ENCODE measurements at places on chromosomes 3 and 15.

DNA sequence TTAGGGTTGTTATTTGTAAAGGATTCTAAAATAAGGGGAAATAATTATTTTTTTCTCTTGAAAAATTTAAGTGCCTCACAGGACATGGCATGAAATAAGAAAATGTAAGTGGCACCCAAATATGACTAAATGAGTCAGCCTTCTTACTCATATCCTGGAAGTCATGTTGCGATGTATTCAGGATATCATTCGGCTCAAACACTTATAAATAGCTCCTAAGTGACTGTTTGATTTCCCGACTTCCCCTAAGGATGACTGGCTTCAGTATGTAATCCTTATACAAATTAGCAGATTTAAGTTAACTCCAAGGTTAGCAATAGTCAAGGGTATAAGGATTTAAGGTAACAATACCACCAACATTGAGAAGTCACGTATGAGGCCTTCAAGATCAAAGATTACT, 57.3 kb upstream of the OSTN start:
- peak; percentile 61 for DNase-seq

DNA sequence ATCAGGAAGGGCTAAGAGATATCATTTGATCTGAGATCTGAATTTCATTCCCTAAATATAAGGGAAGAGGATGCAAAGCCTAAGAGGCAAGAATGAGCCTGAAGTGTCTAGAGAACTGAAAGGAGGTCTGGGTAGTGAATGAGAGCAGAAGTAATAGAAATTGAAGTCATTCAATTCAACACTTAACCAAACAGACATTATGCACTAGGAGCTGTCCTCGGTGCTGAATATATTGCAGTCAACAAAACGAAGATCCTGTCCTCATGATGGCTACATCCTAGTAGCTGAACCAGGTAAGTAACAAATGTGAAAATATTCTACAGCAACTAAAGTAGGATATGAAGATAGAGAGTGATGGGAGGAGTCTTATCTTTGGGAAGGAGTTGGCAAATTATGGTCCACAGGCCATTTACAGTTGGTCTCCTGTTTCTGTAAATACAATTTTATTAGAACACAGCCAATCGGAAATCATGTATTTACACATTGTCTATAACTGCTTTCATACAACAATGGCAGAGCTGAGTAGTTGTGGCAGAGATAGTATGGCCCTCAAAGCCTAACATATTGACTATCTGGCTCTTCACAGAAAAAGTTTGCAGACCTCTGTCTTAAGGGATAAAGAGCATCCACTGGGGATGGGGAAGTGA, 192.9 kb upstream of the CADPS start:
- peak; percentile 16 for DNase-seq

GRCh38 chr15:52362497-52362896, 66.9 kb upstream of the MYO5C start:
- DNase-seq, result peak; percentile 79

DNA sequence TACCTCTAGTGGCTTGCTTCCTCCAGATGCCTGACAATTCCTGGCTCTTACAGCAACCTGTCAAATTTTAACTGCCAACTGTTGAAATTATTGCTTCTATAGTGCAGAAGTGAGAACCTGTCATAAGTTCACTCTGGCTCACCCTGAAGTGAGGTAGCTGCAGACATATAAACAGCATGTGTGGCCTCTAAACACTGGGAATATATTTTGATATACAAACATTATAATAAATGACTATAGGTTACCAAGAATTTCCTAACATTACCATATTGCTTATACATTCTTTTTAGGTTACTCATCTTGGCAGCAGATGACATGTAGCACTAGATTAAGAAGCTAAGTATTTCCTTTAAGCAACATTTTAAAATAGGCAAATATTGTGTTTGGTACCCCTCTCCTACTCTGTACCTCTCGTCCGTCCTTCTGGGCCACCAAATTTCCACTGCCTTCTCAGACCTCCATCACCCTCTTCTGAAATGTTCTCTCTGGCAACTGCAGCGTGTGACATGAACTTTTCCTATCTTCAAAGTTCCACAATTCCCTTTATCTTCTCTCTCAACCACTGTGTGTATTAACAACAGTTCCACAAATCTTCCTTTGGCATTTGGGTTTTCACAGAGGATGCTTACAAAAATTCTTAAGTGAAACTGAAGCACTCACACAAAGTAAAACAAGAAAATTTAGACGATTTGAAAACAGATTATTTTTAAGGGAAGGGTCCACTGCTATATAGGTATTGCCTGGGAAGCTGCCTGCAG, 15.3 kb upstream of the XXYLT1 start:
- DNase-seq, result no peak

- DNase-seq, result no peak
Observed at GRCh38 chr3:150096700-150097587, 126.2 kb upstream of the PFN2 start.

- no peak for DNase-seq
Observed at GRCh38 chr3:192332386-192333291, 394.7 kb downstream of the FGF12 start.

DNA sequence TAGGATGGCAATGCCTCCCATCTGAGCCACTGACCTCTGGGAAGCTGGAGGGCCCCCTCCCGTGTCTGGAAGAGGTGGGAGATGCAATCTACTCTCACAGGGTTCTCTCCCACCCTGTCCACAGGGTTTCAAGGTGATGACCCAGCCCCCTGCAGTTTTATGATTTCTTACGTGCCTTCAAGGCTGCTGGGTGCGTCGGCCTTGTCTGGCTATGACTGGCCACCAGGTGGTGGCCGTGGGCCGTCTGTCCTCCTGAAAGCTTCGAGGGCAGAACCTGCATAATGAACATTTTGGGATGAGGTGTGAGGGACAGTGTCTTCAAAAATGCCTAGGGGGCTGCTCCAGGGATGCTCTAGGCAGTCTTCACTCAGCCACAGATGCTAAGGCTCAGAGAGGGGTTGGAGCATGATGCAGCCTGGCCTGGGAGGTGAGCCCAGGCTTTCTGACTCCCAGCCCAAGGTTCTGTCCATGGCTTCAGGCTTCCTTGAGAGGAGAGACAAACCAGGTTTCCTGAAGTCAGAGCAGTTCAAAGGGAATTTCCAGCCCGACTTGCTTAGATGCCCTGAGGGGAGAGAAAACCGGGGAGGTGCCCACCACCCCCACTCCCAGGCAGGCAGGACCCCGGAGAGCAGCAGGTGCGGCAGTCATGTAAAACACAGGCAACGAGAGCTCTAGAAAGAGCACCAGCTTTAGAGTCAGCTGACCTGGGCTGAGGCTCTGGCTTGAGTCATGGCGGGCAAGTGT, 18.7 kb downstream of the ISG20 start:
- DNase-seq, result peak; percentile 87

DNA sequence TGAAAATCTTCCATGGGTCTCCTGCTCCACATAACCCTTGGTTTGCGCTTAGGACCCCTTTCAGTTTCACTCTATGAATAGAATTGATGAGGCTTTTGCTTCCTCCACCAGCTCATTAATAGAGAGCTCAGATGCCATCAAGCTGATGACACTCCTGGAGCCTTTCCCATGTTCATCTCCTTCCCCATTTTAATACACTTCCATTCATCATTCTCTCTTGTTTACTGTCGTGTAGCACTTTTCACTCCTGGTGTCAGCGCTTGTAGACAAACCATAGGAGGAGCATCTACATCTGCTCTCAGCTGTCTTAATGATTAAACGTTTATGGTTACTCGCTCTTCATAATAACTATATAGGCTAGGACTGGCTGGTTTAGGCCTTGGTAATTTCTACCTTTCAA, 363.5 kb downstream of the EPHB1 start:
- no peak for DNase-seq

GRCh38 chr3:73674280-73674679, 49.5 kb upstream of the PDZRN3 start:
- no peak for DNase-seq

DNA sequence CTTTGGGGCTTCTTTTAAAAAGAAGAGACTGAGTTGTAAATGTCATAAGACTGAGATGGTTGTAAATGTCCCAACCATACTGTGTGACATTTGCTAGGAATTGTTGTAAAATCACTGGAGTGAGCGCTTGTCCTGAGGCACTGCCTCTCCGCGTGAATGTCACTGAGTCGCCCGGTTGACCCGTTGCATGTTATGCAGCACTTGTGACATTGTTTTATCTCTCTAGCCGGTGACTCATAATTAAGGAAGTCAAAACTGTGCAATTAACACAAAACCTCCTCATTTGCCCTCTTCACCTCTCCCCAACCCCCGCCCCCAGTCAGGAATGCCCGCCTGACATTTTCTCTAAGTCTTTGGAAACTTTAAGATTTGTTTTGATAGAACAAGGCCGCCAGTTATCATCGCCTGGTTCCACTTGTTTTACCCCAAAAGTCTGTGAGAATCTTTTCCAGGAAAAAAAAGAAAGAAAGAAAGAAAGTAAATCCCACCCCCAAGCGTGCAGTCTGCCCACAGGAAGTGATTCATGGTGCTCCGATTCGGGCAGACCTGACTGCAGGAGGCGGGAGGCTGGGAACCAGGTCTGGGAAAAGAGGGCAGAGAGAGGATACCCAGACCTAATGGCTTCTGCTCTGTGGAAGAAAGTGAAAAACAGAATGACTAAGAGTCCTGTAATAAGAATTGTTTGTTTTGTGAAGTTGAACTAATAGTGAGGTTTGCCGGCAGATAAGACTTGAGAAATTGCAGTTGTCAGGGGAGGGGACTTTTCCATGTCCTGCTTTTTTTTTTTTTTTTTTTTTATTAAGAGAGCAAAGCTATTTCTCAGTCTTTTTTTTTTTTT, 84.8 kb downstream of the SMAD3 start:
- DNase-seq, result peak; percentile 84

DNA sequence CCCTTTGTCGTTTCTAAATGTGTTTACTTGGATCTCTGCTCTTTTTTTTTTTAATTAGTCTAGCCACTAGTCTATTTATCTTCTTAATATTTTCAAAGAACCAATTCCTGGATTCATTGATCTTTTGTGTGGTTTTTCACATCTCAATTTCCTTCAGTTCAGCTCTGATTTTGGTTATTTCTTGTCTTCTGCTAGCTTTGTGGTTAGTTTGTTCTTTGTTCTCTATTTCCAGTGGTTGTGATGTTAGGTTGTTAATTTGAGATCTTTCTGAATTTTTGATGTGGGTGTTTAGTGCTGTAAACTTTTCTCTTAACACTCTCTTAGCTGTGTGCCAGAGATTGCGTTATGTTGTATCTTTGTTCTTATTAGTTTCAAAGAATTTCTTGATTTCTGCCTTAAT, 446.1 kb downstream of the CNTN4 start:
- DNase-seq, result no peak

GRCh38 chr3:81013360-81013759, 748.1 kb downstream of the GBE1 start:
- no peak for DNase-seq

GRCh38 chr3:196915375-196915774, 27.0 kb downstream of the NCBP2 start:
- DNase-seq, result no peak

DNA sequence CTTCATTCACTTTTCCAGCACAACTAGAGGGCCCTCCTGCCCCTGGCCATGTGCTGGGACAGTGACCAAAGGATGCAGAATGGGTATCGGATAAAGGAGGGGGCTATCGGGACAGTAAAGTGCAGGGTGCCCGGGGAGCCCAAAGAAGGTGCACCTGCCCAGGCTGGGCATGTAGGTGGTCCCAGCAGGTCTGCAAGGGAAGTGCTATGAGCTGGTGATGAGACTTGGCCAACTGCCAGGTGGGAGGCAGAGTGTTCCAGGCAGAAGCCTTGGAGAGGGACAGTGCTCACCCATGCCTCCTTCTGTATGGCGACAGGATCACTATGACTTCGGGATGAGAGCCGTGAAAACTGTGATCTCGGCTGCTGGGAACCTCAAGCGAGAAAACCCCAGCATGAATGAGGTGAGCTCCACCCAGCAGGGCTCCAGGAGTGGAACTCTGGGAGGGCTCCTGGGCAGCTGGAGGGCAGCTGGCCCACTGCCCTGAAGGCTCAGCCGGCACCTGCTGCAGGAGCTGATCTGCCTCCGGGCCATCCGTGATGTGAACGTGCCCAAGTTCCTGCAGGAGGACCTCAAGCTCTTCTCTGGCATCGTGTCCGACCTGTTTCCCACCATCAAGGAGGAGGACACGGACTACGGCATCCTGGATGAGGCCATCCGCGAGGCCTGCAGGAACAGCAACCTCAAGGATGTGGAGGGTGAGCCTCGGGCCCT, 48.4 kb downstream of the DNAH1 start:
- DNase-seq, result no peak

DNA sequence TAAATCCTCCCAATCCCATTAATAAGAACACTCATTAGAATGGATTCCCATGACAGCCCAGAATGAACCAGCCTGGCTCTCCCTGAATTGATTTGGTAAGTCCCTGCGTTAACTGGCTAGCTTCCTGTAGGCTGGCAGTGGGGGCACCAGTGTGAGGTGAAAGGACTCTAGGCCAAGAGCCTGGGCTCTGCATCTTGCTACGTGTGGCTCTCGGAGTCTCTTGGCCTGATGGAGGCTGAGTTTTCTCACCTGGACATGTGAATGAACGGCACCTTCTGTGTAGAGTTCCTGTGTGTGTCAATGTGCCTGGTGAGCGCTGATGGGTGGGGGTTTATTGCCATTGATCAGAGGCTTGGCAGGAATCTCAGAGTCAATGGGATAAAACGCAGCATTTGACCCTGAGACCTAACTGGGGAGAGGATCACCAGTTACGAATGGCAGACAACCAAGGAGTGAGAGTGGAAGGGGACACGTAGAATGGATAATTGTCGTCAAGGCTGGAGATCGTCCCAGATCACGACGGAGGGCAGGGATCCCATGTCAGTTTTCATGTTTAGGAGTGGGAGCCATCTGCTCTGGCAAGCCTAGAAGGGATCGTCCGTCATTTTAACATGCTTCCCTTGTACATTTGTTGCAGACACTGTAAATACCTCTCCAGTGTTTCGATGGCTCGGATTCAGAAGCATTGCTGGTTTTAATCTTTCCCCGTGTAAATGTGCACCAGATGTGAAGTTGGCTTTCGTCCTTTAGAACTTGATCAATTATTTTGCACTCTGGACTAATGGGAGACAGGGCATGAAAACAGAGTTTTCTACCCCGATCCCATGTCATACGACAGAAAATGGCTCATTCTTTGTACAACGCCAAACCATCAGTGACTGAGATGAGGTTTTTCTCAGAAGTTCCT, 9.0 kb upstream of the KLF13 start:
- DNase-seq, result peak; percentile 39

- no peak for DNase-seq
Observed at GRCh38 chr3:7322957-7323669, 462.2 kb downstream of the GRM7 start.

- DNase-seq, result no peak
Observed at GRCh38 chr3:15631426-15632211, 30.1 kb downstream of the BTD start.

DNA sequence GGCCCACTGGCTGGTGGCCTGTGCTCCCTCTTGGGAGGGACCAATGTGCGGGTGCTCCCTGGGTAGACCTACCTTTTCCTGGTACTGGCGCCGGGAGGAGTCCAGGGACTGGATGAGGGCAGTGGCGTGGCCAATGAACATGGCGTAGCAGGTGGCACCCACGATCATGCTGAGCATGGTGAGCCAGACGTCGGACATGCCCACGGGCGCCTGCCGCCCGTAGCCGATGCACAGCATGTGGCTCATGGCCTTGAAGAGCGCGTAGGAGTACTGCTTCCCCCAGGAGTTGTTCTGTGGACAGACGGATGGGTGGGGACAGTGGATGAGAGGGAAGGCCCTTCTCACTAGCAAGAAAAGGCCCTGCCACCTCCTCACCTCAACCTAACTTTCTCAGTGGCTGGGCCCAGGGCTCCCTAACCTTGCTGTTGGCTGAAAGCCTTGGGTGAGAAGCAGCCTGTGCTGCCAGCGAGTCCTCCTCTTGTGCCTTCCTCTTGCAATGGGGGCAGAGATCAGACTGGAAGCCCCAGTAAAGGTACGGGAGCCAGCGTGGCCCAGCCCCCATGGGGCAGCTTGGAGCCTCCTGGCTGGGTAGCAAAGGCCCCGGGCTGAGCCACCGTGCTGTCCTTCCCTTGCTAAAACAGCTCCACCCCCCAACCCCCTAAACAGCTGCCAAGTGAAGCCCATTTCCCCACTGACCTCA, 39.1 kb downstream of the HCN4 start:
- no peak for DNase-seq

Measured in GM03348 (cell line).